GM04504 (cell line): ENCODE measurements at places on chromosomes 4 and X.

GRCh38 chrX:45697591-45697990 lies 496.9 kb upstream of the DIPK2B start:
- DNase-seq, result peak; percentile 45

- DNase-seq, result no peak
Observed at GRCh38 chr4:89009115-89009514, 47.9 kb downstream of the FAM13A start.

- no peak for DNase-seq
Observed at GRCh38 chrX:40145001-40145922, 47.5 kb upstream of the BCOR start.

DNA sequence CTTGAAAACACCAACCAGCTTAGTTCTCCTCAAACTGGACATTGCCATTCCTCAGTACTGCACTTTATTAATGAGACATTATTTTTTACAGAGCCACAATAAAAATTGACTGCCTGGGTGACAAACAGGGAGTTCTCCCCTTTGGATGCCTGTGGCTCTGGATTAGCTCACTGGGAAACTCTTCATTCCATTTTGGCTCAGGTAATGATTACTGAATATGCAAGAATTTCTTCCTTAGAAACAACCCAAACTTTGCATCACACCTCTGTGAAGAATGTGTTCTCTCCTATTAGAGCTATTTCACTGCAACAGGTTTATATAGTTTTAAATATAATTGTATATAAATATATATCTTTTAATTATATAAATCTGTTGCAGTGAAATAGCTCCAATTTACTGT lies 2065.8 kb downstream of the ARAP2 start:
- DNase-seq, result no peak

DNA sequence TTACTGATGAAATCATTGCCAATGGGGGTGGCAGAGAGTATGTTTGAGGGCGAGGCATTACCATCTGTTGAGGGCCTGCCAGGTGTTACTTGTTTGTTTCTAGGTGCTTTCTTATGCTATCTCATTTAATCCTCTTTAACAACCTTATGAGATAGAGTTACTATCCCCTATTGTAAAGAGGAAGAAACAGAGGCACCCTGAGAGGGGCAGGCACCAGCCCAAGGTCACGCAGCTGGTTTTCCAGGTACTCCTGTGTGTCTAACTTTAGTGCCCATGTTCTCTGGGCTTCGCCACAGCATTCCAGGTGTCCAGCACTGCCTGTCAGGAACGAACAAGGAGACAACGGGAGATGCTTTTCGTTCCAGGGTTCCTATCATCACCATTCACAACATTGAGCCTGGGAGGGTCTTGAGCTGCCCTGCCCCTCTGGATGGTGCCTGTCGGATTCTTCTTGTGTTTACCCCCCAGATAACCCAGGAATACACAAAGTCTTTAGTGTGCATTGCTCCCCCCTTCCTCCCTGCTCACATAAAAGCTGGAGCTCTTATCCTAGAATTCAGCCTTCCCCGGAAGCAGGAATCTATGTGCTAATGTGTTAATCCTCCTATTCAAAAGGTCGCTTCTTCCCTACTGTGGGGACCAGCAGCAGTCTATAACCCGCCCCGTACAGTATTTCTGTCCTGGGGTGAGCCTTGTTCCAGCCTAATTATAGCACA lies 24.9 kb upstream of the GPC4 start:
- no peak for DNase-seq

- no peak for DNase-seq
Observed at GRCh38 chrX:22035236-22035635, 3.1 kb downstream of the PHEX start.

DNA sequence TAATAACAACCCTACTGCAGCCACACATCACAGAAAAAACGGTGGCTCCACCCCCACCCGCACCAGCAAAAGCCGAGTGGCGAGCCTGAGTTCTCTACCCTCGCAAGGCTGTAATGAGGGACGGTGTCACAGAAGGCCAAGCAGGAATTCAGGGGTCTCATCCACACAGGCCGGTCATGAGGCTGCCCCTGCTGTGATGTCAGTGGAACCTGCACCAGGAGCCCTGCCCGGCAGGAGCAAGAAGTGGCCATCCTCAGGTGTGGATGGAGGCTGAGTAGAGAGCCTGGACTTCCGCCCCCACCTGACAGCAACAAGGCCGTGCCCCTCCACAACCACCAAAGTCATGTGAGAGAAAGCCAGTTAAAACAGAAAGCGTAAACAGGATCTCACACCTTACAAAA lies 20.6 kb downstream of the LYAR start:
- DNase-seq, result no peak

GRCh38 chrX:130575831-130576389 lies 174.1 kb downstream of the RBMX2 start:
- DNase-seq, result no peak

- DNase-seq, result peak; percentile 33
Observed at GRCh38 chrX:11239230-11239629, 54.0 kb upstream of the AMELX start.

DNA sequence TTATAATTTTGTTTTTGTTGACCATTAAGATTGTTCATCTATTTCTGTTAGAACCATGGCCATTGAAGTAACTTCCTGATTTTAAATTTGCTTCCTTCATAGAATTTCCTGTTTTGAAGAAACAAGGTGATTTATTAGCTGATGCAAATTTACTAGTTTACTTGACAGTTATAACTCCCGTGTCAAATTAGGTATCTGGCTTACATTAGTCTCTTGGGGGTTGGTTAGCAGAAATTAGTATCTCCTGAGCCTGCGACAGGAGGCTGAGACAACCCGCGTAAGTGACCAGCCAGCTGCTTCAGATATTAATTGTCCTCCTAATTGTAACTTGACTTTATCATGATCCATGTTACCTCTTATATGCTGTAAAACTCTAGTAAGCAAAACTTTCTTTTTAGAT lies 154.3 kb downstream of the CFAP299 start:
- DNase-seq, result no peak

DNA sequence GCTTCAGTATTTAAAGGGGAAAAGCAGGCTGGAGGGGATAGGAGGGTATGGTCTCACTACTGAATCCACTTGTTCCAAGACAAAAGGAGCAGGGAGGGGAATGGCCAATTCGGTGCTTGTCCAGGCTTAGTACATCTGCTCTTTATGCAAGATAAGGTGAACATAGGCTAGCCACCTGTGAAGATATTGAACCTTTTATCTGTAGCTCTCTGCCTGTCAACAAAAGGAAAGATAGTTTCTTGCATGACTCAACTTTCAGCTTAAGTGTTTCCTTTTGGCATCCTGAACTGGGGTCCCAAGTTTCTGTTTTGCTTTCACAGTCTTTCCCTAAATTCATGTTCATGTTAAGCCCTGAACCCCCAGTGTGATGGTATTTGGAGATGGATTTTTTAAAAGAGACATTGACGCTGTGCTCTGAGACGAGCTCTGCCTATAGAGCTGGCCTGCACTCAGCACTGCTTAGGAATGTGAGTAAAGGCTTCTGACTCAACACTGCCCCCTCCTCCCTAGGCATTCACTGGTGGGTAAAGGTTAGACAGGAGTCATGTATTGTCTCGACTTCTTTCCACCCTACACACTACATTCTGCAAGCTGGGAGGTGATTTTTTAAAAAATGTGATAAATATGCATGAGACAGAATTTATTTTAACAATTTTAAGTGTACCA lies 28.2 kb downstream of the FAM149A start:
- no peak for DNase-seq

GRCh38 chr4:16129336-16129735 lies 45.5 kb upstream of the PROM1 start:
- no peak for DNase-seq

DNA sequence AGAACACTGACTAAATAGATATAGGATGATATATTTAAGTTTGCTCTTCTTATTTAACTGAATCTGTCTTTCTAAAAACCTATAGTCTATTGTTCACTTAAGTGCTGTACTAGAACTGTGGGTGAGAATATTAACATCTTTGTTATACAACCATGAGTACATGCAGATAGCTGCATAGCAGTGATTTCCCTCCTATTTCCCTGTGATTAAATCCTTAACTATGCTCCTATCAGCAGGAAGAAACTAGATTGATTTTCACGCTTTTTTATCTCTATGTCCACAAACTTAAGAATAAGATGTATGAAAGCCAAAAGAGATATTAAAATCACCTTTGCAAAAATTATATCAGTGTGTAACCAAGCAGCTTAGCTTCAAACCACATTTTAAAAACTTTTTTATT lies 11.3 kb upstream of the UGT2A3 start:
- no peak for DNase-seq

GRCh38 chr4:69054578-69055200 lies 41.6 kb upstream of the UGT2B7 start:
- DNase-seq, result no peak

GRCh38 chr4:31370866-31371465 lies 650.8 kb downstream of the PCDH7 start:
- DNase-seq, result peak; percentile 30

GRCh38 chr4:4666187-4666586 lies 124.3 kb upstream of the STX18 start:
- no peak for DNase-seq

GRCh38 chr4:25347473-25347872 lies 29.6 kb upstream of the ANAPC4 start:
- no peak for DNase-seq

GRCh38 chrX:132330156-132330729 lies 111.0 kb upstream of the RAP2C start:
- DNase-seq, result no peak
